Ammon's horn (tissue), 1 donor: ENCODE measurements at places on chromosomes 1 and 21.

DNA sequence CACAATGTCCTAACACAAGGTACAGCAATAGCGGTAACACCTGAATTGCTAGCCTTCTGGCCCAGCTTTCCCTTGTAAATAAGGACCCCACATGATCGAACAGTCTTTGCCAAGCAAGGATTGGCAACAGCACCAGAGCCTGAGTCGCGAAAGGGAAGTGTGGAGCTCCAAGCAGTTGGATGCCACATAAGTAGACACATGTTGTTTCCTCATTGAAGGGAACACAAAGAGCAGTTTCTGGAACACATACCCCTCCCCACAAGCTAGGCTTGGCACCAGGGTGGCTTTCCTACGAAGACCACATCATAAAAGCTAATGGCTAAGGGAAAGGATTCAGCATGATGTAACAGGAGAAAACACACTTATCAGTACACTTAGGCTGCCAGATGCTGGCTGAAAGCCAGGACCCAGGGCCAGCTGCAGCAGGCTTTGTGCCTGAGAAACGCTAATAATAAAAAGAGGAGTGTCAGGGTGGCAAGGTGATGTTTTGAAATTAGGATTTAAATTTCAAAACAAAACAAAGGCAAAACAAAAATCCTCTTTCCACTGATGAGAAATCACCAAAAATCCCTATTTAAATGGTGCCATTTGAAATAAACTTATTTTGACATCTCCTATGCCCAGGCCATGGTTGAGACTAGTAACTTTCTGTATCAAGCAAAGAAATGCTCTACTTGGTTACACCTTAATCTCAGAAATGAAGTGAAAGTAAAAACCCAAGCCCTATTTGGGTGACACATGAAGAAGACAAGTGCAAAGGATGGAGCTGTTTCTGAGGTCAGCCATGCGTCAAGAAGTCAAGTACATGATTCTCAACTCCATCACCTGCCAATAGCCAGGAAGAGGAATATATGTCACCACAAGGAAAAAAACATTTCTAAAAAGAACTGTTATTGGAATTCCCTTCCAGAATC, 11.9 kb upstream of the CPLANE2 start:
- peak; percentile 88 for DNase-seq

DNA sequence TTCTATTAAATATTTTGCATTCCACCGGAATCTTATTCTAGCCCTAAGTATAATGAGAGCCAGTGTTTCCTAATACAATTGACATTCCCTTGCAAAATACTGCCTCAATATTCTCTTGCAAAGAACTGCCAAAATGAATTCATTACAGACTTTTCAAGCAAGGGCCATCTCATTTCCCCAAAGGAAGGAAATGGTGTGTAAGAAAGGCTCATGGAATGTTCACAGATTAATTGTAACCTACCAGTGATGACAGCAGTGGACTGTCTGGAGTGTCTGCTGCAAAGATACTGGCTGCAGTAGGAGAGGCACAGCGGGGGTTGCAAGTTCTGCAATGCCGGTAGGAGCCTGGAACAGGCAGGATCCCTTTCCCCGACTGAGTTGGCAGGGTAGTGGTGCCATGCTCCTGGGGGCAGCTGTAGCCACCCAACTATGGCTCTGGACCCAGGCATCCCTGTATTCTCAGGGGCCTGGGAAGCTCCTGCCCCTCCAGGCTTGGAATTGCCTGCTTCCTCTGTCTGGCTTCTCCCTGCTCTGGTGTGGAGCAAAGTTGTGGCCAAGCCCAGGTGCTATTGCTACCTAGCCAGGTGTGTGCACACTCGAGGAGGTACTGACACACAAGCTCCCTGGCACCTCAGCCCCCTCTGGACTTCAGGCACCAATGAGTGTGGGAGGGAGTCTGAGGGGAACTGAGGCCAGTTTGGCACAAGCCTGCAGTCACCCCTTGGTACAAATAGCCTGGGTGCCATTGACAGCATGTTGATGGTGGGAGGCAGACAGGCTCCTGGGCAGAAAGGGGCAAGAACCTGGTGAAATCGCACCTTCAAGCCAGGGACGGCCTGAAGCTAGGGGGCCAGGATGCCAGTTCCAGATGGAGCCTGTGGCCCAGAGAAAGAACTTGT, 1371.0 kb downstream of the KCNT2 start:
- no peak for DNase-seq

DNA sequence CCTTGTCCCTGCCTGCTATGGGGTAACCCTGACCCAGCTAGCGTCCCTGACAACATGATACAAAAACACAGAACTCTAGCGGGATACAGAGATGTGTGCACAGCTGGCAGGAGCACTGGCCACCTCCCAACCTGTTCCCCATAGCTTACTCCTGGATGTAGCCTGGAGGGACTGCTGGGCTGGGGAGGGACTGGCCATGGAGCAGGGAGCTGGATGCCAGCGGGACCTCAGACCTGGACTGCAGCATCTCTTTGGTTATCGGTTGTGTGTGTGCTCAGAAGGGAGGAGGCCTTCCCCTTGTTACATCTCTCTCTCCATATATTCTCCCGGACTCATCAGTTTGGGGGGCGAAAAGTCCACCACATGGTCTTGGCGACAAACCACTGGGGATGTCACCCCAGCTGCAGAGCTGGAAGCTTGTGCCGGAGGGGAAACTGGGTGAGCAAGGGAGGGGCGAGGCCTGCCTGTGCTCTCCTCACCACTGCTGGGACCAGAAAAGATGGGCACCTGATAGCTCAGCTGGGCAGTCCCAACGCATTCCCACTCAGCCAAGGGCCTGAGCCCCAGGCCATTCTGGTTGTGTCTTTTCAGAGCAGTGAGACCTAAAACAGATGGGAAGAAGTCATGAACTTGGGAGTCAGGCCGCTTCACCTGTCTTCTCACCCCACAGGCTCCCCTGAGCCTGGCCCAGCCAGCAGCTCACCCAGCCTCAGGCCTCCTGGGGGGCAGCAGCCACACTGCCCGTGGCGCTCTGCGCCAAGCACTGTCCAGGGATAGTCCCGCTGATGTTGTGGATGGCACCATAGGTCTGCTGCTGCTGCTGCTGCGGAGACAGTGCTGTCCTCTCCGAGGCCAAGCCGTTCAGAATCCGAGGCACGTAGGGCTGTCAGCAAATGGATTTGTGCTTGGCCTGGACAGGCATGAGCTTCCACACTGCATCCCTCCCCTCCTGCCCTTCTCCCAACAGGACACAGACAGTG, 35.6 kb downstream of the TMEM63A start:
- peak; percentile 60 for DNase-seq

GRCh38 chr1:245000872-245001188, 136.5 kb upstream of the HNRNPU start:
- DNase-seq: no peak

DNA sequence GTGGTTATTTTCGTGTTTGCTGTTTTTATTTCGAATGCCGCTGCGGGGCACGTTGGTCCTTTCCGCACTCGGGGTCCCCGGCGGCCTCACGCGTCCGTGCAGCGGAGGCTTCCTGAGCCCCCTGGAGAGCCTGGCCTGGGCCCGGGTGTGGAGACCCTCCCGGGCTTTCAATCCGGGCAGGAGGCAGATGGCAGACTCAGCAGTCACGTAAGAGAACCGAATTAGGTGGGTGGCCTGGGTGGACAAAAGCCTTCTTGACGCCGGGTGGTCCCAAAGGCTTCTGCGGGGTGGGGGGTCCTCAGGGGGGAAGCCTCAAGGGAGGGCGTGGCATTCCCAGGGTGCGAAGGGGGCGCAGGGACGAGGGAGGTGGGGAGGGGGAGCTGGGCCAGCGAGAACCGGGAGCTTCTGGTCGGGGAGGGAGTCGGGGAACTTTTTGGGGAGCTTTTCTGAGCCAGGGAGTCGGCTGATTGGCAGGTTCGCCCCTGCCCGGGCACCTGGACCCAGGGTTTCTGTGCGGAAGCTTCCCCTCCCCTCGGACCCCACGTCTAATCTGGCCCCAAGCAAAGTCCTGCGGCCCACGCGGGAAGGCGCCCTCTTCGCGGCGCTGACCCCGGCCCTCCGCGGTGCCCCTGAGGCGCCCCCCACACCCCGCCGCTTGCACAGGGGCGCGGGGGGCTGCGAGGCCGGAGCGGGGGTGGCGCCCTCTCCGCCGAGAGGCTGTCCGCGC, 1.3 kb upstream of the HES4 start:
- DNase-seq: no peak

- peak; percentile 60 for DNase-seq
Measured at GRCh38 chr1:182752077-182752988, 37.2 kb upstream of the NPL start.

DNA sequence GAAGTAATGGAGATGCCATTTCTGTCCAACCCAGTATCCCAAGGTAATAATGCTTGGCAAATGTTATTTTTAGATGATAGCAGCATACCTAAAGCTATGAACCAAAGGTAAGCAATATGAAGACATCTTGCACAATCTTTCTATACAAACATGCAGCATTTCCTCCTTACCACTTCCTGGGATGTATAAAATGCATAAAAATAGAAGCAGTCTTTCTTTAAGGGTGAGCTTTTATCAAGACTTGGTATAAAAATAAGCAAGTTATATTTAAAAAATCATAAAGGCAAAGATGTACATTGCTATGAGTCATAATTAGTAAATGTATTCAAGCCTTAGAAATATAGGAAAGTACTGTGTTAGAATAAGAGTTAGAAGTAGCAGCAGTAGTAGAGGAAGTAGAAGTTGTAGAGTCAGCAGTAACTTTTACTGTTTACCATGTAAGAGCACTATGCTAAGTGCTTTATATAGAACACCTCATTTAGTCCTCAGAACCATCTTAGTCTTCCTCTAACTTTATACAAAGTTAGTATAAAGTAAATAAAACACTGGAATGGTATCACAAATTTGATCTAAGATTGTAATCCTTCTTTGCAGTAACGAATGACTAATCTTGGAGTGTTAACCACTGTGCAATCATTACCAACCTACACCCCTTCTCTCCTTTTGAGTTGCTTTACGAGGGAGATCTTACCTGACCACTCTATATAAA, 371.3 kb downstream of the VAV3 start:
- DNase-seq: no peak

- DNase-seq: no peak
Measured at GRCh38 chr1:229378586-229379367, 35.9 kb upstream of the CCSAP start.

DNA sequence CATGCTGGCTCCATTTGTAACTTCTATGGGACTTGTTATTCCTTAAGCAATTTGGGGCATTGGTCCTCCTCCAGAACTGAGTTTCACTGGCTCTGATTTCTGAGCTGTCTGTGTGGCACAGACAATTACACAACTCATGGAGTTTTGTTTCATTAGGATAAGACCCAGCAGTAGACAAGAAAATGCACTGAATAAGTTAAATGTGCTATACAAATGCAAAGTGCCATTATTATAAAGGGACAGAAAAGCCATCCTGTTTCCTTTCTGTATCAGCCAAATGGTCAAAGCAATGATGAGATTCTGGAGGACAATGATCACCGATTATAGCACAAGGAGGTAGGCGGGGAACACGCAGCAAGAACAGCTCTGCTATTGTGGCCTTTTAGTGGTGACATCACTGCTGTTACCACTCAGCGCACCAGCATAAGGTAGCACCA, 81.9 kb downstream of the CNIH3 start:
- DNase-seq: peak; percentile 48

DNA sequence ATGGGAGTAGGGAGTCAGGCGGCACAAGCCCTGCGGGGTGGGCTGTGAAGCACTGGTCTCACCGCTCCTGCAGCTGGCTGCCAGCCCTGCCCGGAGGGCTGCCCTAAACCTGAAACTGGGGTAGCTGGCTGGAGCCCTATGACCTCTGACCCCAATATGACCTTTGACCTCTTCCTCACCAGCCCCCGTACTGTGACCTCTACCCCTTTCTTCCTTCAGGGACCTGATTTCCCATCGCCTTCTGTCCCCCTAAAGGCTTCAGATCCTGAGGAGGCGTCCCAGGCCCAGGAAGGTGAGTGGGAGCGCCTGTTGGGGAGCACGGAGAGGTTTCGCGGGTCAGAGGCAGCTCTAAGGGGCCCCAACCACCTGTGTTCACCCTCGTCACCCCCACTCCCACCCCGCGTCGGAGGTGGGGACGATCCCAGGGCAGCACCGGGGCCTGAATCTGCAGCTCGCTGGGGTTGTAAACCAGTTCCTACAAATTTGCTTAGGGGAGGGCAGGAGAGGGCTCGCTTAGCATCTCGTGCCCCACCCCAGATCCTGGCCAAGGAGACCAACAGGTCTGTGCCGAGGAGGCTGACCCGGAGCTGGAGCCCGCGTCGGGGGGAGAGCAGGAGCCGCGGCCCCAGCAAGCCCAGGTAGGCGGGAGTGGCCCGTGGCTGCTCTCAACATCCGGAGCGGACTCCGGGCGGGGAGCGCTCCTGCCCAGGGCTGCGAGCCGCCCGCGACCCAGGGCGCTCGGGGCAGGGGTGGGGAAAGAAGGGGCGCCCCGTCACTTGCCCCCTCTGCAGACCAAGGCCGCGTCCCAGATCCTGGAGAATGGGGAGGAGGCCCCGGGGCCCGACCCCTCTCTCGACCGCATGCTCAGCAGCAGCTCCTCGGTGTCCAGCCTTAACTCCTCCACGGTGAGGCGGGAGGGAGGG, 7.3 kb downstream of the SYTL1 start:
- no peak for DNase-seq

GRCh38 chr1:225467193-225468020, 39.6 kb upstream of the LBR start:
- peak; percentile 67 for DNase-seq

DNA sequence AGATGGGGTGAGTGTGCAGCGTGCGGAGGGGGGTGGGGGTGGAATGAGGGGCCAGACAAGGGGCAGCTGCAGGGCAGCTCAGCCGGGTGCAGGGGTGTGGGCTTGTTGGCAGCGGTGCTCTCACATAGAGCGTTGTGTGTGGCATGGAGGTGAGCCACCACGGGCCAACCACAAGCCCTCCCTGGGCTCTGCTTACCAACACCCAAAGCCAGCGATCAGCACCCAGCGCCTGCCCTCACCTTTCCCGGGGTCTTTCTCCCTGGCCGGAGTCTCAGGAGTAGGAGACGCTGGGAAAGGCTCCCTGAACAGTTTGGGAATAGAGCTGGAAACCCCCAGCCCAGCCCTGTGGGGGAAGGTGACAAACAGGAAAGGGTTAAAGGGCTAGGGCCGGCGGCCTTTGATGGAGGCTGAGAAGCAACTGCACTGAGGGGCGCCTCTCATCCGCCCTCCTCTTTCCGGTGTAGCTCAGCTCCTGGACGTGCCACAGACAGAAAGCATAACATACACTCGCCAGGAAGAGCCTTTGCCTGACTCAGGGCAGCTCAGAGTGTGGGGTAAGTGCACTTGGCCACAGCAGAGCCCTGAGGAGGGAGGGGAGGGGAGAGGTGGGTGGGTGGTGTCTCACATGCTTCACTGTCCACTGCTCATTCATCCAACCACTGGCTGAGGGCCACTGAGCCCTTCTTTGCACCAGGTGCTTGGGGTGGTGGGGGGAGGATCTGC, 577 bp downstream of the IKBKE start:
- DNase-seq: no peak

GRCh38 chr1:154873321-154873950, 3.4 kb upstream of the KCNN3 start:
- no peak for DNase-seq
